Activated CD4-positive, alpha-beta T cell treated with anti-CD3 and anti-CD28 coated beads for 36 hours (primary cell): ENCODE measurements at places on chromosomes 5 and 9.

DNA sequence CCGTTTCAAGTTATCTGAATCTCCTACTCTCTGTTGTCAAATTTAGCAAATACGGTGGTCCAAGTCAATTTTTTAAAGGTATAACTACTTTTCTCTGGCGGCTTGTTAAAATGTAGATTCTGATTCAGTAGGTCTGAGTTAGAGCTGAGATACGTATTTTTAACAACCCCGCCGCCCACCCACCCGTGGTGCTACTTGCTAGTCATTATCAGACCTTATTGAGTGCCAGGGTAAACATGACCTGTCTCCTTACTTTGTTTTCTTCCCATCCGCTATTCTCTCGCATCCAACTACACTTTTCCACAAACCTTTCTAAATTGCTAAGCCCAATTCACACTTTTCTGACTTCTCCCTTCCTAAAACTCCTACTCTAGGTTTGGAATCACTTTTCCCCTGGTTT lies 694 bp upstream of the PLAA start:
- DNase-seq, result peak; percentile 72

DNA sequence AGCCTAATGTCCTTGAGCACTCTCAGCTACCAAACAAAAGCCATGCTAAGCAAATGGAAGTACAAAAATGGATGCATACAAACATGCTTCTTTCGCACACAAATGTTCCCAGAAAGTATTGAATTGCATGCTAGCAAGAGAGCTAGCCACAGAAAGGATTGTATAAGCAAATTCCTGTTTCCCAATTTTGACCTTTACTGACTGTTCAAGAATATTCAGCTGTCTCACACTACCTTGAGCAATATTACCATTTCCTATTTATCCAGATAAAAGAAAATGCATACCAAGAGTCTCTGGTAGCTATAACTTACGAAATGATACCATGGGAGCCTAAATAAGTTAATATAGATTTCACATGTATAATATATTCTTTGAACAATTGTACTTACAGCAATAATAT lies 264.6 kb downstream of the TMEM167A start:
- no peak for DNase-seq

DNA sequence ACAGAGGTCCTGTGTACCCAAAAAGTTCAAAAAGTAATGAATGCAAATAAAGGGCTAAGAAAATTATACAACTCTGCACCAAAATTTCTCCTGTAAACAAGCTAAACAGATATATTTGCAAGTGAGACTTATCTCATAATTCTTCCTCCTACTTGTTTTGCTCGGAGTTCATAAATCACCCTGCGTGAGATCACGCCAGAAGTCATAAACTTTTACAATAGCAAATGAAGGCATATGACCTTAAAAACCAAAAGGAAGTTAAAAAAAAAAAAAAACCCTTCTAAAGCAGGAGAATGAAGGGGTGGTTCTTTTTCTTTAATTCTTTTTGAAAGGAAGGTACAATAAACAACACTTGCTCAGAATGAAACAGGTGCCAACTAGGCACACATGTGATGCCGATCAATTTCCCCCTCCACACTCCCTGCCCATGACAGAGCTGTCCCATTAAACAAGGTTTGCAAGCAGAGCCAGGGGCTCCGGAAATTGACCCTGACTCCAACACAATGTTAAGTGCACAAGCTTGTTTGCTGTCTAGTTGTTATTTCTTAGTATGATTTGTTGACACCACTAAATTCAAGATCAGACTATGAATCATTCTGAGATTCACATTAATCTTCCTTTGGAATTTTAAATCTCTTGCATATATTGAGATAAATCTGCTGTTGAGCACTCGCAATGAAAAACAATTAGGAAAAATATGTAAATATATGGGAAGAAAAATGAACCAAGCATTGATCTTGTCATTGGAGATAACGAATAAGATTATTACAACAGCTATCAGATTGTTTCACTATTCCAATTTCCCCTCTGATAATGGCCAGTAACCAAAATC lies 46.3 kb downstream of the DROSHA start:
- DNase-seq, result no peak

DNA sequence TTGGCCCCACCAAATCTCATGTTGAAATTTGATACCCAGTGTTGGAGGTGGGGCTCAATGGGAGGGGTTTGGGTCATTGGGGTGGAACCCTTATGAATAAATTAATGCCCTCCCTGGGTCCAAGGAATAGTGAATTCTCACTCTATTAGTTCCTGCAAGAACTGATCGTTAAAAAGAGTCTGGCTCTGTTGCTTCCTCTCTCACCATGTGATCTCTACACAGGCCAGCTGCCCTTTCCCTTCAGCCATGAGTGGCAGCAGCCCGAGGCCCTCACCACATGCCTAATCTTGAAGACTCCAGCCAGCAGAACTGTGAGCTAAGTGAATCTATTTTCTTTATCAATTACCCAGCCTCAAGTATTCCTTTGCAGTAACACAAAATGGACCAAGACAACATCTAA lies 106.0 kb downstream of the CAAP1 start:
- no peak for DNase-seq

DNA sequence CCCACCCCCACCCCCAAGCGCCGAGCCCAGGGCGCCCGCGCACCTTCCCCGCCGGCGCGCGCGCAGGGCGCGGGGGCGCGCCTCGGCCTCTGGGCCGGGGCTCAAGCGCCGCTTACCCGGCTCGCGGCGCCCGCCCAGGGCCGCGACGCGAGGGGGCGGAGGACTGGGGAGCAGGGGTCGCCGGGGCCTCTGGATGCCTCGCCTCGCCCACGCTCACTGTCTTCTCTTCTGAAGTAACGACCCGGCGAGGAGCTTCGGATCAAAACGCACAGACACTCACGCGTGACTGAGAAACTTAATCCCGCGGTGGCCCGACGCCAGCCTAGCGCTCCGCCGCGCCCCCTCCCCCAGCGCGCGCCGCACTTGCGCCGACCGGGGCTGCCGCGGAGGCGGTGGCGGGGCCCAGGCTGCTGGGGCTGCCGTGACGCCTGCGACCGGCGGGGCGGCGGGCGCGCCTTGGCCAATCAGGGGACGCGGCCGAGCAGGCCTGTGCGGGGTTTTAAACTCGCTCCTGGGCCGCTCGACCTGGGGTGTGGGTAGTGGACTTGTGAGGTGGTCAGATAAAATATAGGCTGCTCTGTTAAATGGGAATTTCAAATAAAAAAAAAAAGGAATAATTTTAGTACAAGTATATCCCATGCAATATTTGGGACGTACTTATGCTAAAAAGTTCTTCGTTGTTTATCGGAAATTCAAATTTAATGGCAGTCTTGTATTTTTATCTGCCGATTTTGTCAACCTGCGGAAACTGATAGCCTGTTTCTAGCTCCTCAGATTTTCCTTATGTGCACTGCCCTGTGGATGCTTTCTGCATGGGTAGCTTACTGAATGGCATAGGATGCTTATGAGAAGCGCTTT lies at the start of gene MPDZ:
MPDZ (minus strand) TSS at position 409 of the 858 bp plus-strand sequence. CDS start 29,377 bp downstream, outside the sequence.
- peak; percentile 5 for DNase-seq

GRCh38 chr5:71955723-71956122 lies 151.6 kb upstream of the MAP1B start:
- DNase-seq, result no peak

GRCh38 chr9:130931508-130932254 lies 7.4 kb downstream of the FIBCD1 start:
- no peak for DNase-seq

DNA sequence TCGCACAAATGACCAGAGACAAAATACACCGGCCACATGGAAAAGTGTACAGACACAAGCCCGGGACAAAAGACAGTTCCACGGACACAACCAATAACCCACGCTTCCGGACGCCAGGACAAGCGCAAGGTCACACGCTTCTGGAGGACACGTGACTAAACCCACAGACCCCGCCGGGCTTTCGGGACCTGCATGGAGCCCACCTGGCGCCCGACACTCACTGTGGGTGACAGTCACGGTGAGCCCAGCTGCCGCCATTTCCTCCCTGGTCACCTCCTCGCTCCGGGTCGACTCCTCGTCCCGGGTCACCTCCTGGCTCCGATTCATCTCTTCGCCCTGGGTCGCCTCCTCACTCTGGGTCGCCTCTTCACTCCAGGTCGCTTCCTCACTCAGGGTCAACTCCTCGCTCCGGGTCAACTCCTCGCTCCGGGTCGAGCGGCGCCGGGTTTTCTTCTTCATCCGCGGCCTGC lies 470 bp downstream of the BAG1 start:
- DNase-seq, result peak; percentile 62

DNA sequence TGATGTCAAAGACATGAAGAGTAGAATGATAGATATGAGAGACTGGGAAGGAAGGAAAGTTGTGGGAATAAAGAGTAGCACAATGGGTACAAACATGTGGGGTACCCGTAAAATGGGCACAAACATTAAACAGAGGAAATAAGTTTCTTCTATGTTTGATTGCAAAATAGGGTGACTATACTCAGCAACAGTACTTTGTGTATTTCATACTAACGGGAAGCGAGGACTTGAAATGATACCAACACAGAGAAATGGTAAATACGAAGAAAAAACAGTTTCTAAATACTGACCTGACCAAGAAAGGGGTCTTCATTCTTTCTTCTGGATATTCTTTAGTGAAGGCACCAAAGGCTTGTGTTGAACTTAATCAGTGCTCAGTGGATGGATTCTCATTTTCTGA lies 31.1 kb downstream of the ATP6V0E1 start:
- no peak for DNase-seq

GRCh38 chr5:113034182-113034773 lies 57.7 kb downstream of the DCP2 start:
- DNase-seq, result no peak

DNA sequence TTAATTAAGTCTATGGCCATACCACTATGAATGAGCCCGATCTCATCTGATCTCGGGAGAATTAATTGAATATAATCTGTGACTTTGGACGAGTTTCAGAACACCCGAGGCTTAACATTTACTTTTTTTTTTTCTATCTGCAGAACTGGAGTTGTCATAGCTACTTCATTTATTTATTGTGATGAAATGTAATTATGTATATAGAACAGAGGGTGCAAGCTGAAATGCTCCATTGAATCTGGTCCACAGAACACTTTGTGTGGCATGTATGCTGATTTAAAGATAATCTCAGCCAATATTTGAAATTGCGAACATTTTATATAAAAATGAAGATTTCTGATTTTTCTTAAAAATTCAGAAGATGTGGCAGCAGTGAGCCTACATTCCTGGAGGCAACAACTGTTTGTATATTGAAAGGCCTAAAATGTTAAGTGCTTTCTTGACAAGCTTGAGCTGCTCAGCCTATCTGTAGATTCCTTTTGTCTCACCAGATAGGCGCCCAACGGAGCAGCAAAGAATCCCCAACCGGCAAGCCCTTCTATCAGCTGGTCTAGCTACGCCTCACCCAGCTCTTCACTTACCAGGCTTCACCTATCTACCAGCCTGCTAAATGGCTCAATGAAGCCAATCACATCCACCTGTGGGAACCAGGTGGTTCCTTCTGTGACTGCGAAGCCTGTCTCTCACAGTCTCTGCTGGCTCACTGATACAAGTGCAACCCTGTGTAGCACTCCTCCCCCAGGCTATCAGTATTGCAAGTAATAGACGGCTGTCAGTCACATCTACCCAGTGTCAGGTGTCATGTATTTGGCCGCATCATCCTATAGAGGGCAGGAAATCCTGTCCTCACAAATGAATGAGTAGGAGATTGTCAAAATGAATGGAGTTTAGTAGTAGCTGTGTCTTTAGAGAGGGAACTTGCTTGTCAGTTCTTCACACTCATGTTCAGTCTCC lies 170.6 kb upstream of the MRPS30 start:
- DNase-seq, result no peak

DNA sequence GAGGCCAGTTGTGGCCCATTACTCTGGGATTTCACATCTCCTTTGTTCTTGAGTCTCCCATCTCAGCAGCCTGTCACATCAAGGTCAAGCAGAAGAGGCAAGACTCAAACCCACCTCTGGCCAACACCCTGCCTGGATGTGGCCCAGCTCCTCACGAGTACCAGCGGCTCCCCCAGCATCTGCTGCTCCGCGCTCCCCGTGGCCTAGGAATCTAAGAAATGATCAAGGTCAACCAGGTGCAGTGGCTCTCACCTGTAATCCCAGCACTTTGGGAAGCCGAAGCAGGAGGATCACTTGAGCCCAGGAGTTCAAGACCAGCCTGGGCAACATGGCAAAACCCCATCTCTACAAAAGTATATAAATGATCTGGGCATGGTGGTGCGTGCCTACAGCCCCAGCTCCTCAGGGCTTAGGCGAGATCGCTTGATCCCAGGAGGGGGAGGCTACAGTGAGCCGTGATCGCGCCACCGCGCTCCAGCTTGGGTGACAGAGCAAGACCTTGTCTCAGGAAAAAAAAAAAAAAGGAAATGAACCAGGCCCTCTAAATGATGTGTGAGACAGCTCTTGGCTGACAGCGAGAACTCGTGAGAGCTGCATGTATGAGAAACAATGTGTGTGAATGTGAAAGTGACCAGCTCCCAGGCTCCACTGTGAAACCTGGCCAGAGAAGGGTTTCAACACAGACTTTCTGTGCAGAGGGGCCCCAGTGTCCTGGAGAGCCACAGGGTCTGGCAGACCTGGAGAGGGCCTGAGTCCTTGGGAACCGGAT lies 61.6 kb upstream of the ANGPTL2 start:
- DNase-seq, result no peak

DNA sequence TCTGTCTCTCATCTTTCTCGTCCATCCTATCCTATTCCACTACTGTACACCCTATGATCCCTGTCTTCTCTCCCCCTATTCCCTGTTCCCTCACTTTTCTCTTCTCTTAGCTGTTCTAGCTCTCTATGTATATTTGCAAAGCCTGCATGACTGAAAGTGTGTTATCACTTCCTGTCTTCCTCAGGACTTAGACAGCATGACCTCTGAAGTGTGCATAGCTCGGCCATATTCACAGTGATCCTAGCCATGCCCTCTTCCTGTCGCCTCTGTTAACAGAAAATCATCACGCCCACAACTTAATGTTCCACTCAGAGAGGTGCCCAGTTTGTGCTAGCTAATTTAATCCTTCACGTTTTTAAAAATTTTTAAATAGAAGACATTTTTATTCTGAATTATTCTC lies 35.8 kb upstream of the CDH6 start:
- no peak for DNase-seq

DNA sequence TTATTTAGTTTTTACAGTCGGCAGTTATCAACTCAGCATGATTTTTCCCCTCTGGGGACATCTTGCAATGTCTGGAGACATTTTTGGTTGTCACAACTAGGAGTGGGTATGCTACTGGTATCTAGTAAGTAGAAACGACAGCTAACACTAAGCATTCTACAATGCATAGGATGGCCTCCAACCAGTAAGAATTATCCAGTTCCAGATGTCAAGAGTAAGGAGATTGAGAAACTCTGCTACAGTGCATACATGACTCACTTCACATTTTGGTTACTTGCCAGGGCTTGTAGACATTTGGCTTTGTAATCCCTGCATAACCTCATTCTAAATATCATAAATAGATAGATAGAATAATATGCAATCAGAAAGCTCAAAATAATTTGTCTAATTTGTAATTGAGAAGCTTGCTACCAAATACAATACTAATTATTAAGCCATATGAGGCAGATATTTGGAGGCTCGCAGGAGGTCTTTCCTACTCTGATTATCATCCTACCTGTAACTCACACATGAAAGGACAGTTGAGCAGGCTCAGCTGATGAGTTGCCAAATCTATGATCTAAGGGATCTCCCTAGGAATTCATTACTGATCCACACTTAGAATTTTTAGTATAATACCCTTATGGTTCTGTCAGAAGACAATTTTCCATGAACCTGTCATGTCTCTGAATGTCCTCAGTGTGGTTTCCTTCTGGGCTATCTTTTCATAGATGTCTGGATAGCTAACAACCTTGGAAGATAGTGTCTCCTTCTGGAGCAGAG lies 346.9 kb upstream of the TLE4 start:
- DNase-seq, result no peak

- DNase-seq, result peak; percentile 18
Observed at GRCh38 chr5:176415240-176415951, 943 bp downstream of the CLTB start.
